Transverse colon (tissue), 4 donors: ENCODE measurements at places on chromosomes 2 and 18. TPM values are rescaled to one million over a fixed set of nuclear protein-coding genes. Genes with fewer than 3 reads are reported as not detected.

DNA sequence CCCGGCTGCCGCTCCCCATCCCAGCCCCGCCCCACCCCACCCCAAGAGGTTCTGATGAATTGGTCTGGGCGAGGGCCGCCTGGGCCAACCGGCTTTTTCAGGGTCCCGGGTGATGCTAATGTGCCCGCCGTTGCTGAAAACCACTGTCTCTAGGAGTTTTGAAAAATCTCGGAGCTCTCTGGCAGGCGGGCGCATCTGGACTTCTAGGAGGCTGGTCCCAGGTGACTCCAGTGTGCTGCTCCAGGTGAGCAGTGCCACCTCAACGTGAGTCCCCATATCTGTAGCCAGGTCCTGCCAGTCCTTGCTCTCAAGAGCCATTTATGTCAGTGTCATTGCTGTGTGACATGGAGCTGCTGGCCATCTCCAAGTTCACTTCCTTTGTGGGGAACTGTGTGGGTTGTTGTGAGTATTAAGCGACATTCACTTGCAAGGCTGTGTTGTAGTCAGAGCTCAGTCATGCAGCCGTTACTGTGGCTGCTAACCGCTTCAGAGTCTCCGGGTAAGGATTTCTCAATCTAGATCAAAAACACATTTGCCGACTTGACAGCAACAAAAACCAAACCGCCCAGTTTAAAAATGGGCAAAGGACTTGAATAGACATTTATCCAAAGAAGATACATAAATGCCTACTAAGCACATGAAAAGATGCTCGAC lies at the start of gene RFX8:
Gene RFX8 (minus strand): TSS at position 382 of the 654 bp plus-strand sequence. CDS start 8,264 bp downstream, outside the sequence.
- peaks cover 18% of the 10 kb centered on the region for H3K27me3 ChIP-seq
- peaks cover 14% of the 10 kb centered on the region for H3K4me1 ChIP-seq
- DNase-seq = no peak

The ERICH2 gene
- total RNA-seq = not detected

- H3K4me3 ChIP-seq = no peak overlapping the region
- no peaks in the 10 kb centered on the region for H3K36me3 ChIP-seq
- H3K4me1 ChIP-seq = no peaks in the 10 kb centered on the region
- DNase-seq = no peak
- H3K27ac ChIP-seq = no peak overlapping the region
These were observed 1.6 kb upstream of the PHLPP1 start for GRCh38 chr18:62713651-62714247.

GRCh38 chr2:4903656-4904348 lies 788.4 kb upstream of the SOX11 start:
- H3K27ac ChIP-seq = no peak overlapping the region
- no peak for DNase-seq
- H3K36me3 ChIP-seq = no peaks in the 10 kb centered on the region
- no peaks in the 10 kb centered on the region for H3K27me3 ChIP-seq

- peaks cover 7% of the 10 kb centered on the region for H3K4me1 ChIP-seq
- no peak for DNase-seq
- H3K36me3 ChIP-seq = no peaks in the 10 kb centered on the region
- H3K4me3 ChIP-seq = no peak overlapping the region
These were observed 66.3 kb upstream of the RPE start for GRCh38 chr2:209936106-209936666.

GRCh38 chr2:231017231-231017598 lies 20.1 kb upstream of the C2orf72 start:
- no peaks in the 10 kb centered on the region for H3K36me3 ChIP-seq
- no peak overlapping the region for H3K27ac ChIP-seq
- DNase-seq = no peak

DNA sequence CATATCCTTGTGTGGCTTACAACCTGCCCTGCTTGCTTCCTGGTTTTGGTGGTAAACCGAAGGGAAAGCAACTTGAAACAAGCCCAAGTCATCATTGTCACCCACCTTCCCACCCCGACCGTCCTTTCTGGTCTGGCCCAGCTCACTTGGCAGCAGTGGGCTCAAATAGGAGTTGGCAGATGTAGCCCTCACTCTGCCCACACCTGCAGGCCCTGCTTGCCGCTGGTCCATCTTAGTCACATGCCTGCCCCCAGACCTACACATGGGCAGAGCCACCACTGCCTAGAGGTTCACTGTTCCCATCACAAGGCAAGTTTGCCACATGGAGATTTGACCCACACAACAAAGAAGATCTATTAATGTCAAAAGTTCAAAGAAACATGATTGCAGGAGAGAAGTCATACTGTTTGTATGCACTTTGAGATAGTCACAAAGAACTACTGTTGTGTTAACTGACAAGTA lies 9.3 kb downstream of the EIPR1 start:
- no peak overlapping the region for H3K4me3 ChIP-seq
- no peak for DNase-seq
- no peaks in the 10 kb centered on the region for H3K36me3 ChIP-seq
- no peak overlapping the region for H3K27ac ChIP-seq
- no peaks in the 10 kb centered on the region for H3K4me1 ChIP-seq

The PLCL1 gene
- 3.7 TPM for total RNA-seq

The SLC30A3 gene
- total RNA-seq = not detected

The GLI2 gene
- total RNA-seq = 1.1 TPM

DNA sequence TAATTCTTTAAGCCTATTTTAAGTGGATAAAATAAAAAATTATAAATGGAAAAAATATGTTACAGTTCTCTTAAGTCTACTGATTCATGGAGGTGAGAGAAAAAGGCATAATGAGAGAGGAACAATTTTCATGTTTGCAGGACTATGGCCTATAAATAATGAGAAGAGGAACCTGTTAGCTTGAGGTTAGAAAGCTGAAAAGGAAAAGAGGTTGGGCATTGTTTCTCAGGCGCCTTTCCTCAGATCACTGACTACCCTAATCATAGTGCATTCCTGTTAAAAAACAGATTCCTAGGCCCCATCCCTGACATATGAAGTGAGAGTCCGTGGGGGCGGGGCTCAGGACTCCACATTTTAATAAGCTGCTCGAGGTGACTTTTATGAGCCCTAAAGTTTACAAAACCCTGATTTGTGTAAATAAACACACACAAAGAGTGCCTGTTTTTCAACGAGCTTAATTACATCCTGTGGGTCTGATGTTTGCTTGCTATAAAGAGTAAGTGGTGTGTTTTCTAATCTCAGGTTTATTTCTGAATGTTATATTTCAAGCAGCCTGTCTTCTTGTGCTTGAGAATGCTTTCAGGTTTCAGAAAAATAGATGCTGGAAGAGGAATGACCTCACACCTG lies 335.5 kb downstream of the CLIP4 start:
- H3K27me3 ChIP-seq = no peaks in the 10 kb centered on the region
- H3K4me3 ChIP-seq = no peak overlapping the region
- H3K36me3 ChIP-seq = no peaks in the 10 kb centered on the region
- no peak overlapping the region for H3K27ac ChIP-seq

- no peak overlapping the region for H3K4me3 ChIP-seq
- H3K27me3 ChIP-seq = no peaks in the 10 kb centered on the region
- H3K4me1 ChIP-seq = no peaks in the 10 kb centered on the region
- peak overlapping the region; percentile 25 for H3K27ac ChIP-seq
- peaks cover 4% of the 10 kb centered on the region for H3K36me3 ChIP-seq
- DNase-seq = peak; percentile 32
These were observed 22.3 kb downstream of the RNF125 start for GRCh38 chr18:32040936-32041335.

The DNAH7 gene
- total RNA-seq = 11.3 TPM

- no peak overlapping the region for H3K4me3 ChIP-seq
- no peak for DNase-seq
- H3K27ac ChIP-seq = no peak overlapping the region
- H3K27me3 ChIP-seq = no peaks in the 10 kb centered on the region
These were observed 85.1 kb downstream of the CCDC85A start for GRCh38 chr2:56268856-56269255.

DNA sequence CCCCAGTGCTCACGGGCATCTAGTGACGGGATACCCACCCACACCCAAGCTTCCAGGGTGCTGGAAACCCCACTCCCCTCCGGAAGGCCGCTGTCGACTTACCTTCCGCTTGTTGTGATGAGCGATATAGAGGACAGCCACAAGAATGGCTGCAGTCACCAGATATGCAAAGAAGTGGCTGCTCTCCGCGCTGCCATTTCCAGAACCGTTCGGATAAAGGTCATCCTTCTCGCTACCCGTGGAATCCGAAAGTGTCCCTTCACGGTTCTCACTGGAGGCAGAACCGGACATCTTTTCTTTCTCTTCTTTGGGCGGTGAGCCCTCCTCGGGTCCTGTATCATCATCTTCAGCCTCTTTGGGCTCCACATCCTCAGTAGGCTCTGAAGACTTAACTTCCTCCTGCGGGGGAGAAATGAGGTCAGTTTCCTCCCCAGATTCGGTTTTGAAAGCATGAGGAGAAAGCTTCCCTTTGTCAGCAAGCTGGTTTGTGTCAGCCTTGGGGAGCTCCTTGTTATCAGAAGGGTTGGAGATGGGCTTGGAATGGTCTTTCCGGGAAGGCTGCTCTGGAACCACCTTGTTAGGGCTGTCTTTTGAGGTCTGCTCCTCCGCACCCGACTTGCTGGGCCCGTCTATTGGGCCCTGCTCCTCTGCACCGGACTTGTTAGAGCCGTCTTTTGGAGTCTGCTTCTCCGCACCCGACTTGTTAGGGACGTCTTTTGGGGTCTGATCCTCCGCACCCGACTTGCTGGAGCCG lies 1.2 kb downstream of the TGOLN2 start:
- peak overlapping the region; percentile 89 for H3K4me3 ChIP-seq

- no peaks in the 10 kb centered on the region for H3K36me3 ChIP-seq
- no peak overlapping the region for H3K27ac ChIP-seq
- H3K4me3 ChIP-seq = no peak overlapping the region
These were observed 574.1 kb upstream of the ID2 start for GRCh38 chr2:8107621-8108378.

GRCh38 chr18:2964361-2965010 lies 48.5 kb downstream of the LPIN2 start:
- H3K27ac ChIP-seq = peak overlapping the region; percentile 13
- no peaks in the 10 kb centered on the region for H3K27me3 ChIP-seq
- no peak overlapping the region for H3K4me3 ChIP-seq
- H3K4me1 ChIP-seq = peaks cover 26% of the 10 kb centered on the region

- no peak overlapping the region for H3K4me3 ChIP-seq
- DNase-seq = peak; percentile 14
- H3K27ac ChIP-seq = no peak overlapping the region
- no peaks in the 10 kb centered on the region for H3K36me3 ChIP-seq
These were observed 629.9 kb downstream of the NRXN1 start for GRCh38 chr2:50401772-50402653.

DNA sequence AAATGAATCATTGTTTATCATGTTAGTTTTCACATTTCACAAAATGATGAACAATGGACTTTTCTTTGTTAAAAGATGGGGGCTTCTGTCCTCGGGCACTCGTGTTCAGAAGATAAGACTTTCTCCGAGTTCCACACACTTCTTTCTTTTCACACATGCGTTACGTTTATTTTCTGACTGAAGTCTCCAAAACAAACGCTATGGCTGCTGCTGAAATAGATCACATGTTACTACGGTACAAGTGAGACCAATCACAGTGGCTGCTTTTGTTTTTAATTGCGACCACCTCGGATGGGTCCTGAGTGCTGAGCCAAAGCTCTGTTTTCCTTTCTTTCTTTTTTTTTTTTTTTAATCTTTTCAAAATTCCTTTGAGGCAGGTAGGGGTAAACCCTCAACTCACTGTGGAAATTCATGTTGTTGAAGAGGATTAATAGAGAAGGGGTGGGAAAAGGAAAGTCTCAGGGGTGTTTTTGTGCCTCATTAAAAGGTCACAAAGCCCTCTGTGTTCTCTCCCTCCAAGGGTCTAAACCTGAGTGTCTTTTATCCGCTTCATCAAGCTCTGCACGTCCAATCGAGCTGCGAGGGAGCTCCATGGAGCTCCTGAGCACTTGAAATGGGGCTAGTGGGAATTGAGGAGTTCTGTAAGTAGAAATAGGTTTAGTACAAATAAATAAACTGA lies 48.2 kb downstream of the ARL4C start:
- no peaks in the 10 kb centered on the region for H3K27me3 ChIP-seq
- peaks cover 3% of the 10 kb centered on the region for H3K4me1 ChIP-seq
- H3K4me3 ChIP-seq = no peak overlapping the region
- no peaks in the 10 kb centered on the region for H3K36me3 ChIP-seq

DNA sequence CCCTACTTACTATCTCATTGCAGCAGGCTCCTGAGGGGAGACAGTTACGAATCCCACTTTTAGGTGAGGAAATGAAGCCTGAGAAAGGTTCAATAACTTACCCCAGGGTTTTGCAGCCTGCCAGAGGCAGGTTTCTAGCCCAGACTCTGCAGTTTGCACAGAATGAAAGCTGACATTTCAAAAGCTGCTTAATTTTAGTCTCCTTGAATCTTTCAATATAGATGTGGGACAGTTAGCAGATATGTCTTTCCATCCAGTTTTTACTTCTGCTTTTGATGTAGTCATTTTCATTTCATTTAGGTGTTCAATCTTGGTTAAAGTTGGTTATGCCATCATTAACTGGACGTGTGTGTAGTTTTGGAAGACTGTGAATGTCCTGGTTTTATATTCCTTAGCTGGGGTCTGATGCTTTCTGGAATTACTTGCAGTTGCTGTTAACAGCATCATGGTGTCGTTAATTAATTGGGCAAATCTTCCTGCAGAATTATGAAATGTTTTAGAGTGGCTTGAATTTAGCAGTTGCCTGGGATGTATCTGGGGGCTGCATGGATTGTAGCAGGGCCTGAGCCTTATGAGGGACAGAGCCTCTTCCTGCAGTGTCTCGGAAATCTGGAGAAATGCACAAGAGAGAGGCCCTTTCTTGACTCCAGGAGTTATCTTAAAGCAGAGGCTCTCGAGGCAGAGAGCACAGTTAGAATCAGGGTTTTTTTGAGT lies 100.8 kb downstream of the ZNF532 start:
- H3K27me3 ChIP-seq = no peaks in the 10 kb centered on the region
- peak overlapping the region; percentile 51 for H3K27ac ChIP-seq
- H3K4me1 ChIP-seq = peaks cover 15% of the 10 kb centered on the region

DNA sequence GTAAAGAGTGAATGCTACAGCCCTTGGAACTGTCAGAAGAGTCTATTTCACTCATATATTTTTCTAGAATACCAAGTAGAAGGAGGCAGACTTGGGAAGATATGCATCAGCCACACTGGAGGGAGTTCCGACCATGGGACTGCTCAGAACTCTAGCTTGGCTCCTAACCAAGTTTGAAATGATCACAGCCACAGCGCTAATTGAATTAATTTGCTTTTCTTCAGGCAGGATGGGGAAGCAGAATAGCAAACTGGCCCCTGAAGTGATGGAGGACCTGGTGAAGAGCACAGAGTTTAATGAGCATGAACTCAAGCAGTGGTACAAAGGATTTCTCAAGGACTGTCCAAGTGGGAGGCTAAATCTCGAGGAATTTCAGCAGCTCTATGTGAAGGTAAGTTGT lies 51.4 kb downstream of the VSNL1 start:
- no peaks in the 10 kb centered on the region for H3K36me3 ChIP-seq
- no peaks in the 10 kb centered on the region for H3K27me3 ChIP-seq
- H3K4me1 ChIP-seq = no peaks in the 10 kb centered on the region
- H3K27ac ChIP-seq = no peak overlapping the region

The MAPRE2 gene
- 102 TPM for total RNA-seq

The DNER gene
- 2.0 TPM for total RNA-seq

- DNase-seq = no peak
- H3K27ac ChIP-seq = no peak overlapping the region
- no peaks in the 10 kb centered on the region for H3K36me3 ChIP-seq
- no peak overlapping the region for H3K4me3 ChIP-seq
These were observed 439.5 kb upstream of the ETAA1 start for GRCh38 chr2:66957677-66958076.

The GPR35 gene
- total RNA-seq = 91.1 TPM

GRCh38 chr2:42963452-42964068 lies 171.2 kb upstream of the HAAO start:
- peak overlapping the region; percentile 7 for H3K27ac ChIP-seq
- H3K36me3 ChIP-seq = no peaks in the 10 kb centered on the region
- H3K4me3 ChIP-seq = no peak overlapping the region
- no peak for DNase-seq

GRCh38 chr2:200431996-200432705 lies 77.7 kb downstream of the KCTD18 start:
- no peak overlapping the region for H3K27ac ChIP-seq
- DNase-seq = no peak
- no peak overlapping the region for H3K4me3 ChIP-seq
- H3K4me1 ChIP-seq = no peaks in the 10 kb centered on the region

The LONRF2 gene
- 2.5 TPM for total RNA-seq
